ENCODE measurements at places on chromosomes 4 and X.

GRCh38 chrX:39563178-39563577 is 534.6 kb downstream of the BCOR start:
- no peak for DNase-seq

DNA sequence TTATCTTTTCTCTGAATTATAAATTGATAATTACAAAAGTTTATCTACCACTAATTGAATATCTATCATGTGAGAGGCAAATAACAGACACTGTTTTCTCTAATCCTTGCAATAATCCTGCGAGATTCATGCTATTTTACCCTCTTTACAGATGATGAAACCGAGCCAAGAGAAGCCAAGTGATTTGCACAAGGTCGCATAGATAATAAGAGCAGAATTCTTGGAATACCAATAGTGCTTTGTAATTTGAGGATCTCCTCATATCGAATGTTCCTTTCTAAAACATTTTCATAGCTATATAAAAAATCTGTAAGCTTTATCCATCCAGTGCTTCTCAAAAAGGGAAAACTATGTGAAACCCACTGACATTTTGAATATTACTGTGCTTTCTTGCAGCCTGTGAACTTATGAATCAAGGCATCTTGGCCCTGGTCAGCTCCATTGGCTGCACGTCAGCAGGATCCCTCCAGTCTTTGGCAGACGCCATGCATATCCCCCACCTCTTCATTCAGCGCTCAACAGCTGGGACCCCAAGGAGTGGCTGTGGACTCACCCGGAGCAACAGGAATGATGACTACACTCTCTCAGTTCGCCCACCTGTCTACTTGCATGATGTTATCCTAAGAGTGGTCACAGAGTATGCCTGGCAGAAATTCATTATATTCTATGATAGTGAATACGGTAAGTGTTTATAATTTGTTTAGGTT is 743.8 kb upstream of the ATOH1 start:
- DNase-seq = no peak

DNA sequence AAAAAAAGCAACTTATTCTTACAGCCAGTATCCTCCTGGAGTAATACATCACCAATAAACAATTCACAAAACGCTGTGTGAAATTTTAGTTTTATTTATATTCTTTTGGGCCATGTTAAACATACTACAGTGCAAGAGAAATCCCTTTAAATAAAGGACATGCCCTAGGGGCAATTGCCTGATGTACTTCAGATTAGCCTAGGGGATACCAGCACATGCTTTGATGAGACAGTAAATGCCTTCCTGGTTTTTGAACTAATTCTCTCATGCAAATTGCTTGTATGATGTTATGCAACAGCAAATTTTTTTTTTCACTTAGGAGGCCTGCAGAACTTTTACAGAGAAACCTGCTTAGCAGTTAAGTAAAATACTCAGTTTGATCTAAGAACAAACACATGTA is 711.9 kb upstream of the FRG1 start:
- DNase-seq = no peak

DNA sequence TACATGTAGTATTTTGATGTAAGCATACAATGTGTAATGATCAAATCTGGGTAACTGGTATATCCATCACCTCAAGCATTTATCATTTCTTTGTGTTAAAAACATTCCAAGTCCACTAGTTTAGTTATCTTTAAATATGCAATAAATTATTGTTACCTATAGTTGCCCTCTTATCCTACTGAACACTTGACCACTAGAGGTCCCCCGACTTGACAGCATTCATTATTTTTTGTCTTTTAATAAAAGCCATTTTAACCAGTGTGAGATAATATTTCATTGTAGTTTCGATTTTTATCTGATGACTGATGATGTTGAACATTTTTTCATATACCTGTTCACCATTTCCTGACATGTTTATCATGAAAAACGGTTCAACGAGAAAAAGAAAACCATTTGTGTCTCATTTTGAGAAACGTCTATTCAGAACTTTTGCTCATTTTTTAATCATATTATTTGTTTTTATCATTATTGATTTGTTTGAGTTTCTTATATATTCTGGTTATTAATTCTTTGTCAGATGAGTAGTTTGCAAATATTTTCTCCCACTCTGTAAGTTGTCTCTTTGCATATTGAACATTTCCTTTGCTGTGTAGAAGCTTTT is 199.0 kb upstream of the CXXC4 start:
- DNase-seq = no peak

DNA sequence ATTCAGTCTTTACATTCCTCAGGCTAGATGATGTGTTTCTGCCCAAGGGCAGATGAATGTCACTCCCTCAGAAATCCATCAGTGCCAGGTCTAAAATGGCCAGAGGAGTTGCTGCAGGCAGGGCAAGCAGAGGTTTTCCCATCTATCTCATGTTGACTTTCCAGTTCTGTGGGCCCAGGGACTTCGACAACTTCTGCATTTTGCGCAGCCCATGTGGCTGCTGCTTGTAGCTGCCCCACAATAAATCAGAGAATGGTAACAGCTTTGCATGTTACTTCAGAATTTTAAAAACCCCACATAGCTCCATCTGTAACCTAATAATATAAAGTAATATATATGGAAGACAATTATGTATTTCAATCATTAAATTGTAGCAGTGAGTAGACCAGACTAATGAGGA is 1367.7 kb upstream of the AGA start:
- no peak for DNase-seq

DNA sequence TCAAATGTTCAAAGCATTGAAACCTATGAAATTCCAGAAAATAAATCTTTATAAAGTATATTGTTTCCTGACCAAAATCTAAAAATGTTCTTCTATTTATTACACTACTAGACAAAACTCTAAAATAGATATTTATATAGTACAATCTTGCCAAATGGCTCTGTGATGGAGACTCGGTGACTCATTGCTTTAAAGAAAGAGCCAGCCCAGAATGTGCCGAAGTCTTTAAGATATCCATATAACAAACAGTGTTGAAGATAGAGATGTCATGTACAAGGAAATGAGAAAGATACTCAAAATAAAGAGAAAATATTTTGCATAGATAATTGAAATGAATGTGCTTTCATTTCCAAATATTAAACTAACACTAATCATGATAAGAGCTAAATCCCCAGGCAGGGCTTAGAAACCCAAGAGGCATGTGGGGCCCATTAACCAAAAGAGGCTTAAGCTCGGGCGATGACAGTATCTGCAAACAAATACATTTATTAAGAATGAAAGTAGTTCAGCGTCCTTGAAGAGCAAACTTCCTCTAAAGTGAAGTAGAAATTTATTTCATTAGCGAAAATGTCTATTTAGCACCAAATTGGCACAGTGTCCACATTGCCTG is 102.1 kb upstream of the FAM9B start:
- DNase-seq = no peak

- no peak for DNase-seq
Measured at GRCh38 chr4:90542216-90542615, 415.0 kb downstream of the CCSER1 start.

GRCh38 chr4:65667506-65668041 is 2.7 kb downstream of the EPHA5 start:
- DNase-seq = no peak

GRCh38 chr4:23360718-23361117 is 529.1 kb downstream of the PPARGC1A start:
- DNase-seq = no peak

DNA sequence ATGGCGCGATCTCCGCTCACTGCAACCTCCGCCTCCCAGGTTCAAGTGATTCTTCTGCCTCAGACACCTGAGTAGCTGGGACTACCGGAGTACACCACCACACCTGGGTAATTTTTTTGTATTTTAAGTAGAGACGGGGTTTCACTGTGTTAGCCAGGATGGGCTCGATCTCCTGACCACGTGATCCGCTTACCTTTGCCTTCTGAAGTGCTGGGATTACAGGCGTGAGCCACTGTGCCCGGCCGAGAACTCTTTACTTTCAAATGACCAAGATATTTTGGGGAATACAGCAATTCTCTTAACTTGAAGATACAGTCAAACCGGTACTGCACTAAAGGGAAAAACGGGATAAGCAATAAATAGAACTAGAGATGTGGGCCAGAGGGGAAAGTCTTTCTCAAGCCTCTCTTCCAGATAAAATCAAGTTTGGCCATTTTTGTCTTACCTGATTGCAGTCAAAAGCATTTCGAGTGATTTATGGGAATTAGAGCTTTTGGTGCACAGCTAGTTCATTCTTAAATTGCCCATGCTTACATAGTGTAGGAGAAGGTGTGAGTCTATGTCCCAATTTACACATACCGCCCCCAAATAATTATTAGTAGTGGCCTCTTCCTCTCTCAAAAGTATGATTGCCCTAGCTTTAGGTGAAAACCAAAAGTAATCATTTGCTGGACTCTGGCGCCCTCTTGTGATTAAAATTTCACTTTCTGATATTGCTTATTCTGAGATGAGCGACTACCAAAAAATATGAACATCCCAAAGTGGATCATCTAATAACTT is 53.2 kb upstream of the ABCG2 start:
- peak; percentile 56 for DNase-seq

- peak; percentile 69 for DNase-seq
Measured at GRCh38 chr4:165873298-165874071, 448 bp downstream of the TLL1 start.

DNA sequence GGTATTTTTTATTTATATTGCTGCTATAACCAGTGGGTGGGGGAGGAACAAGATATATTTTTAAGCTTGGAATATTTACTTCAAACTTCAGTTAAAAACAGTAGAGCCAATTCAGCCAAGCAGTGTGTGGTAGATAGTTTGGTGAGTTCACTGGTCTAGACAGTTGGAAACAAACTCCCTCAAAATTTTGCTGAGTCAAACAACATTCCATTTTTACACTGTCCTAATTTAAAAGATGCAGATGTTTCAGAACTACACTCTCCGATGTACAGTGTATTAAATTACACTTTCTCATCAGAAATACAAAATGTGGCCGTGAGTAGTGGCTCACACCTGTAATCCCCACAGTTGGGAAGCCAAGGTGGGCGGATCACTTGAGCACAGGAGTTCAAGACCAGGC is 23.3 kb downstream of the PRKX start:
- DNase-seq = no peak

DNA sequence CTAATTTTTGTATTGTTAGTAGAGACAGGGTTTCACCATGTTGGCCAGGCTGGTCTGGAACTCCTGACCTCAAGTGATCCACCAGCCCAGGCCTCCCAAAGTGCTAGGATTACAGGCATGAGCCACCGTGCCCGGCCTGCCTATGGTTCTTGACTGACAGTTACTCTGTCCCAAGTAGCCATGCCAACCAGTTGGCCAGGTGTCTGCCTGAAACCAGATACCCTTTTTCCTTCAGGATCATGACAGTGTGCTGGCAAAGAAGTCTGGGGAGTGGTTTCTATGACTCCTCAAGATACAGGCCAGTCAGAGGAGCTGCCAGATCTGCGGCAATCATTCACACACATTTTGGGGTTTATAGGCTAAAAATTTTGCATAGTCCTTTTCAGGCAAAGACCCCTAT is 1.7 kb upstream of the LAS1L start:
- no peak for DNase-seq

DNA sequence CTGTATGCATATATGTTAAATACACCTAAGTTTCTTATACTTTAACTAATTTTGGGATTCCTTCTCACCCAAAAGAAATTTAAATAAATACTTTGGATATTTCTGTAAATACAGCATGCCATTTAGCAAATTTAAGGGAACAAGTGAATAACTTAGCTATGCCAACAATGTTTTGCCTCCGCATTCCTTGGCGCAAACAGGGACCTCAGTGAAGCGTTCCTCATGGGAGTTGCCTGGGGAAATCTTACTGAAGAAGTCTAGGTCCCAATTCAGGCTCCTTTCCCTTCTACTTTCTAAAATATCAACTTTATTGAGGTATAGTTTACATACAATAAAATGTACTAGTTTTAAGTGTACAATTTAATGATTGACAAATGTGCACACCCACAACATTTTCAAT is 25.0 kb downstream of the COL4A5 start:
- DNase-seq = no peak

- no peak for DNase-seq
Measured at GRCh38 chrX:78357342-78358055, 30.1 kb upstream of the CYSLTR1 start.

GRCh38 chr4:176309772-176310171 is 10.0 kb upstream of the SPCS3 start:
- DNase-seq = no peak

DNA sequence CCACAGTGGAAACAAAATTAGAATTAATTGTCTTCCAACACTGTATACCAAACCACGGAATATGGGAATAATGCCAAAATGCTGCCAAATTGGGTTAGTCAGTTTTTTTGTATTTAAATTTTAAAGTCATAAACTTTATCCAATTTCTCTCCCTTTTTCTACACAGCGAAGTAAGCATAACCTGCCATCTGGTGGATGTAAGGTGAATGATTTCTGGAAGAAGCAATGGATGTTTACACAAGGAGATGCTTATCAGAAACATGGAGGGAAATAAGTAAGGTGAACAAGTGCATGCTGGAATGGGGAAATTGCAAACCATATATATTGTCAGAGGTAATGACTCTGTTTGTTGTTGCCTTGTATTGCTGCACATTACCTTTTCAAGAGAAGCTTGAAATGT is 691.9 kb downstream of the TECRL start:
- no peak for DNase-seq

- no peak for DNase-seq
Measured at GRCh38 chr4:151798678-151799416, 38.0 kb upstream of the GATB start.

GRCh38 chrX:11770320-11770719 is 12.3 kb downstream of the MSL3 start:
- peak; percentile 15 for DNase-seq

GRCh38 chrX:31461266-31461665 is 389.4 kb upstream of the FTHL17 start:
- DNase-seq = no peak

- DNase-seq = no peak
Measured at GRCh38 chrX:49075347-49075746, 1.5 kb upstream of the PRAF2 start.

Data from nephron progenitor cell (in vitro differentiated cells).